Activated CD8-positive, alpha-beta memory T cell treated with anti-CD3 and anti-CD28 coated beads for 1 hour (primary cell): ENCODE measurements at places on chromosomes 7 and 10.

DNA sequence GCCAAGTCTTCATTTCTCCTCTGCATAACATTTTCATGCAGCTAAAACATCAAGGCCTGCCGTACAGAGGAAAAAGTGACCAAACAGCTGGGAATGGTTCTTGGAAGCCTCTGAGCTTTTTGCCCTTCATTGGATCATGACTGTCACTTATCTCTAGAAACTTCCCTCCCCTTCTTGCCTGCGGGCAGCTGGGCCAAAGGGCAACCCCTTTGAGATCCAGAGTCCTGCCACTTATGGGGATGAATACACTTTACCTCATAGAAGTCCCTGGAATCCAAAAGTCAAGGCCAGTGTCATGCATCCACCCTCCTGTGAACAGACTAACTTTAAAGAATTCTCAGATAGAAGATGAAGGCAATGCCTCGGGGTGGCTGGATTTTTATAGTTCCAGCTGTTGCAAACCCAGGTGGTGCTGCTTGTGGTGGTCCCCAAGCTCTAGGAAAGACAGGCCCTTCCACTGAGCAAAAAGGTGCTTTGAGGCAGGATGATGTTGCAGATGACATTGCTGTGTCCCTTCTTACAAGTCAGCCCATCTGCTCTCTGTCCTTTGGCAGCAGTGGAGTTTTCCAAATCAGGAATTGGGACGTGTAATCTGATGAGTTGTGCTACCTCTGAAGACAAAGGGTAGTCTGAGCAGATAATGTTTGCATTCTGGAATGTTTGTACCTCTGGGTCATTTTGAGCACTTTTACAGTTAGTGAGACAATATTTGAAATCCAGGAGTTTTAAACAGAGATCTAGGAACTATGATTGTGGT lies 64.2 kb downstream of the LRMDA start:
- DNase-seq: no peak

- no peak for DNase-seq
Measured at GRCh38 chr10:77162697-77163096, 474.9 kb downstream of the KCNMA1 start.

DNA sequence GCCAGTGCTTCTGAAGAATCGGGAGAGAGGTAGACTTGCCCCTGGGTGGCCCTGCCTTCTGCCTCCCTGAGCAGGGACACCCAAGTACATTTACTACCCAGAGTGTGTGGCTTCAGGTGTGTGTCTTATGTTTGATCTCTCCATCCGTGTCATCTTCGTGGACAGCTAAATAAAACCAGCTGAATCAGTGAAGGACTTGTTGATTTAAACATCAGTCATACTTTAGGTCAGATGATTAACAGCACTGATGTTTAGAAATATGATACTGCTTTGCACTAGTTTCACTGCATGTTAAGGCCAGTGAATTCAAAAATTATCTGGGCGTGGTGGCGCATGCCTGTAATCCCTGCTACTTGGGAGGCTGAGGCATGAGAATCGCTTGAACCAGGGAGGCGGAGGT lies 4.0 kb downstream of the MTG1 start:
- no peak for DNase-seq

DNA sequence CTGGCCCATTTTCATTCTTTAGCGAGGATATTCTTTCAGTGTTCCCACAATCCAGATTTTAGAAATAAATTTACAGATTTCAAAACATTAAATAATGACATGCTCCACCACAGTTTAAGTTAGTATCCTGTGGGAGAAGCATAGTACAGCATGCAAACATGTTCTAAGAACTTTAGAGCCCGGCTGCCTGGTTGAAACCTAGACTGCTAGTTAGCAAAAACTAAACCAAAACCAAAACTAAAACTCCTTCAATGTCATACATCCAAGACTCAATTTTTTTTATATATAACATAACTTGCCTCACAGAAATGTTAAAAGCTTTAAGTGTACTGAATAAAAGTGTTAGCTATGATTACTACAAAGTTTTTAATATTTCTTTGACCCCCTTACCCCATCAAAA lies 17.0 kb downstream of the TRA2A start:
- DNase-seq: no peak

GRCh38 chr7:19373334-19373733 lies 228.1 kb upstream of the FERD3L start:
- no peak for DNase-seq

- DNase-seq: no peak
Measured at GRCh38 chr7:18872344-18872743, 245.1 kb downstream of the TWIST1 start.

- DNase-seq: no peak
Measured at GRCh38 chr7:117715784-117716445, 157.3 kb downstream of the CTTNBP2 start.

- no peak for DNase-seq
Measured at GRCh38 chr7:139725077-139725476, 52.7 kb downstream of the HIPK2 start.

GRCh38 chr10:129031844-129032150 lies 435.2 kb upstream of the MGMT start:
- no peak for DNase-seq

DNA sequence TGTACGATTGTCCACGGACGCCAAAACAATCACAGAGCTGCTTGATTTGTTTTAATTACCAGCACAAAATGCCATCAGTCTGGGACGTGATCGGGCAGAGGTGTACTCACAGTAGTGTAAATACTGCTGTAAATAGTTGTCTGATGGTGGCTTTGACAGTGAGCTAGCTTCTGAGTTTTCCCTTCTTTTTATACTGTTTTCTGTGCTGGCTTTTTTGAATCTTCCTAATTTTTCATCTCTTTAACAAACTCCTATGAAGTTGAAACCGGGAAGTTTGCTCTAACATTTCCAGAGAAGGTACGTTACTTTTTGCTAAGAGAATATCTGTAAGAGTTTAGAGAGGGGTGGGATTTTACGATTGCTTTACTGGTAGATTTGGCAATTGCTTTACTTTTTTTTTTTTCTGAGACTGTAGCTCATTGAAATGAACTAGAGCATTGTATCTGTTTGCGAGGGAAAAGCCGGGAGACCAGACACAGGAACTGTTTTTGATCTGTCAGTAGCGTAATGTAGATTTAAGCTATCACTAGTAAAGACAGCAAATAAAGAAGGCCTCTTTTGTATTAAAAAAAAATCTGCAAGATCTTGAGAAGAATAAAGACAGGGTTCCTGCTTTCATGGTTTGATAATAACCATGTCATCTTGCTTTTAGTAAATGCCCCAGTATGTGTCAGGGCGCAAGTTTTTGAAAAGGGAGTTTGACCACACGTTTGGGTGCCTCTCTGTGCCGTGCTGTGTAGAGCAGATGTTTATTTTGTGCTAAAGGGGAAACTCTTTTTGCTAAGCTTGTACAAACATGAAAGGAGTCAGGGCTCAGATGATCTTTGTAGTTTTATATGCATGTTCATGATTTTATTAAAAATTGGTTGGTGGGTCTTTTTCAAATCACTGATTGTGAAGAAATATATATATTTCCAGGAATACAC lies 712 bp downstream of the FOXP2 start:
- no peak for DNase-seq

- no peak for DNase-seq
Measured at GRCh38 chr7:113100121-113100603, 13.5 kb upstream of the GPR85 start.

DNA sequence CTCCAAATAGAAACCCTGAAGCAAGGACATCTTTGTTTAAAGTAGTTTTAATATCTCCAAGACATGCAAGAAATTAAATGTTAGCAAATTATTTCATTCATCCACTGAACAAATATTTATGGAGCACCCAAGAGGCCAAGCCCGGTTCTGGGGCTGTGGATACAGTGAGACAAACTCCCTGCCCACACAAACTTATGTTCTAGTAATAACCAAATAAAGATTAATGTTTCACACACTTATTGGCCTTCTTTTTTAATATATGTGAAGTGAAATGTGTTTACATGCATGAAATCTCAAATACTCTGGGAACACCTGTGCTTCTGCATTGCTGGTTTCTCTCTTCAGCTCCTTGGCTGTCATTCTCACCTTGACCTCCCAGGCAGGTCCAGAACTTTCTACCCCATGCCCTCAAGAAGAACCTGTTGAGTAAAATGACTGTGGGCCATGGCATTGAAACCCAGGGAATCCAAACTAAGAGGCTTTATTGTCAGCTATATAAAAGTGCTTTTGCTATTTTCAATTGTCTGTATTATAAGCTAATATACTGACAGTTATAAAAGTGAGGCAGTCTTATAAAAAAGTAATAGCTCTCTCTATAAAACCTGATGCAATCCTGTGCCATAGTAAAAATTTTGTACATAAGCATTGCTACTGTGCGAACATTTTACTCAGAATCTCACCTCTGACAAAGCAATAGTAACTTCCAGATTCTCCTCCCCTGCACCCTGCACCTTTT lies 43.7 kb downstream of the SVIL start:
- no peak for DNase-seq

DNA sequence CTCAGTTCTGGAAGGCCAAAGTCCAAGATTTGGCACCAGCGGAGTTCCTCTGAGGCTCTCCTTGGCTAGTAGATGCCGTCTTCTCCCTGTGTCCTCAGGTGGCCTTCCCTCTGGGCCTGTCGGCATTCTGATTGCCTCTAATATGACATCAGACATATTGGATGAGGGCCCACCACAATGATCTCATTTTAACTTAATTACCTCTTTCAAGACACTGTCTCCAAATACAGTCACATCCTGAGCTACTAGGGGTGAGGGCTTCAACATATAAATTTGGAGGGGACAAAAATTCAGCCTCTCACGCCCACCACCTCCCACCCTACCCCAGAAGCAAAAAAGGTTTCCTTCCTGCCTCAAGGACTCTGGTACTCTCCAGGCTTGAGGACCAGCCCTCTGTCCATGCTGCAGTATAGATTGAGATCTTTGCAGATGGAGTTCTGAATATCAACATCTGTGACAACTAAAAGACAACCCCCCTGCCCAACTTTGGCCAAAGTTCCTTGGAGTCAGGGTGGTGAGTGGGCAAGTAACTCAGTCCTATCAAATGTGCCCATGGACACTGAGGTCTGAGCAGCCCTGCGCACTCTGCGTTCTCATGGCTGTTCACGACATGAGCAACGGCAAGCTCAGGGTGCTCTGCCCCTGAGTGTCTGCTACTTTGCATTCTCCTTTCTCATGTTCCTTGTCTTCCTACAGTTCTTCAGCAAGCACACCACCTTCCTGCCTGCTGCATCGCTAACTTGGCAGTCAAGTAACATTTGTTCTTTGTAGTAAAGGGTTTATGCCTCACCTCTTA lies 11.5 kb downstream of the TMEM176B start:
- DNase-seq: no peak

DNA sequence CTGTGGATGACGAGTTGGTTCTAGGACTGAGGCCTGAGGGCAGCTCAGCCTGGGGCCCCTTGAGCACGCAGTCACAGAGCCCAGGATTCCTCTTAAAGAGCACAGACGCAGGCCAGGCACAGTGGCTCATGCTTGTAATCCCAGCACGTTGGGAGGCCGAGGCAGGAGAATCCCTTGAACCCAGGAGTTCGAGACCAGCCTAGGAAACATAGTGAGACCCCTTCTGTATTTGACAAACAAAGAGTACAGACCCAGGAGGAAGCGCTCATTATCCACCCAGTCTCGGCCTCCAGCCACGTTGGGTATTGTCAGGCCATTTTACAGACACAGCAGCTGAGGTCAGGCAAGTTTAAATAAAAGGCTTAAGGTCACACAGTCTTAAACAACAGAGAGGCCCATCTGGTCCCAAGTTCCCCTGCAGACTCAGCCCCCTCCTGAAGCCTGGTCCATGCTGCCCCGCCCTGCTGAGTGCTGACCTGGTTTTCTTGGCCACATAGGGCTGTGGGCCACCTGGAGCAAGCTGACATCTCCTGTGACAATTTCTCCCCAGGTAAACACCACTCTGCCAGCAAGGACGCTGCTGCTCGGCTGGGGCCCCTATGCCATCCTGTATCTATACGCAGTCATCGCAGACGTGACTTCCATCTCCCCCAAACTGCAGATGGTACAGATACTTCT lies 12.6 kb downstream of the RGR start:
- no peak for DNase-seq

- no peak for DNase-seq
Measured at GRCh38 chr10:25786161-25786560, 147.9 kb upstream of the MYO3A start.

GRCh38 chr7:101691822-101692384 lies 62.8 kb upstream of the MYL10 start:
- no peak for DNase-seq
